ENCODE measurements at places on chromosomes 12 and 14. TPM values are rescaled to one million over a fixed set of nuclear protein-coding genes. Genes with fewer than 3 reads are reported as not detected.
A peak's percentile ranks its signal among the peaks of the same experiment; 100 is the strongest.

The LYZ gene
- 186 TPM for total RNA-seq

DNA sequence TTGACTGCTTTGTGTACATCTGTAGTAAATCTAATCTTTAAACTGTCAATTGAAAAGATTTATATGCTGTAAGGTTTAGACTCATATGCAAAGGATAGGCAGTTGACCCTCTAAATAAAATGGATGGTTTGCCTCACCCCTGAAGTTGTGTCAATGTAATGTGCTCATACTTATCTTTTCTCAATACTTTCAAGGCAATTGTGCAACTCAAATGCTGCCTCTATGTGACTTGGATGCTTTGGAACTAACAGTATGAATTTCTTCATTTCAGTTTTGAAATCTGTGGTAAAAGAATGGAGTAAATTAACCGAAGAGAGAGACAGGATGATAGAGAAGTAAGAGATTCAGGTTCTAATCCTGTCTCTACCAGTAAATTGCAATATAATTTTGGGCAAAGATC is 9.7 kb downstream of the PDE6H start:
- no peak overlapping the region for H3K4me3 ChIP-seq
- no peak for DNase-seq
- no peak overlapping the region for H3K27ac ChIP-seq
- no peaks in the 10 kb centered on the region for H3K27me3 ChIP-seq
- no peaks in the 10 kb centered on the region for H3K36me3 ChIP-seq
- H3K4me1 ChIP-seq = no peaks in the 10 kb centered on the region

GRCh38 chr14:89158701-89159100 is 258.3 kb downstream of the FOXN3 start:
- no peaks in the 10 kb centered on the region for H3K4me1 ChIP-seq
- H3K27me3 ChIP-seq = no peaks in the 10 kb centered on the region
- H3K4me3 ChIP-seq = no peak overlapping the region
- H3K27ac ChIP-seq = no peak overlapping the region

DNA sequence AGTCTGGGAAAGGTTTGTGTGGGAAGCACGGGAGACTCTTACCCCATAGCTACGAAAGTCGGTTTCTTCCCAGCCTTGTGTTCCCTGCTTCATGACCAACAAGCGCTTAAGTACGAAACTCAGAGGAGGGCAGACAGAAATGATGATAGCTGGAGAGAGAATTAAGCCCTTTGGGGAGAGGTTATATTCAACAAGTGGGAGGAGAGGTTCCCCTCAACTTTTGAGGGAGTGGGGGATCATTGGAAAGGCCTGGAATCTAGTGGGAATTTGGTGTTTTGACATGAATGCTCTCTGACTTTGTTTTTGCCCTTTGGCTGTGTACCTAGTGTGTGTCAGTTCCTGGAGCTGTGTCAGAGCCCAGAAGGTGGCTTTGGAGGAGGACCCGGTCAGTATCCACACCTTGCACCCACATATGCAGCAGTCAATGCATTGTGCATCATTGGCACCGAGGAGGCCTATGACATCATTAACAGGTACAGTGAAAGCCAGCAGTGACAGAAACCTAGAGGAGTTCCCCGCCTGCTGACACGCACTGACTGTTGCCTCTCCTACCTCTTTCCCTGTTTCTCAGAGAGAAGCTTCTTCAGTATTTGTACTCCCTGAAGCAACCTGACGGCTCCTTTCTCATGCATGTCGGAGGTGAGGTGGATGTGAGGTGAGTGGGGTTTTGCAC is 40.6 kb downstream of the FNTB start:
- H3K27me3 ChIP-seq = no peaks in the 10 kb centered on the region
- no peak for DNase-seq
- H3K4me3 ChIP-seq = no peak overlapping the region
- H3K4me1 ChIP-seq = no peaks in the 10 kb centered on the region
- H3K36me3 ChIP-seq = peaks cover 6% of the 10 kb centered on the region
- H3K27ac ChIP-seq = no peak overlapping the region

The RNASE4 gene
- total RNA-seq = 14.5 TPM

The LIMA1 gene
- 69.7 TPM for total RNA-seq

GRCh38 chr14:74405663-74406062 is 20.3 kb downstream of the SYNDIG1L start:
- no peaks in the 10 kb centered on the region for H3K36me3 ChIP-seq
- DNase-seq = no peak
- H3K27ac ChIP-seq = no peak overlapping the region
- no peaks in the 10 kb centered on the region for H3K4me1 ChIP-seq
- H3K27me3 ChIP-seq = no peaks in the 10 kb centered on the region

The CFAP251 gene
- 35.4 TPM for total RNA-seq

The TAS2R46 gene
- total RNA-seq = 1.6 TPM

GRCh38 chr14:72182708-72183432 is 250.6 kb downstream of the RGS6 start:
- no peak for DNase-seq
- H3K36me3 ChIP-seq = no peaks in the 10 kb centered on the region
- no peak overlapping the region for H3K4me3 ChIP-seq
- no peaks in the 10 kb centered on the region for H3K27me3 ChIP-seq
- H3K27ac ChIP-seq = no peak overlapping the region

GRCh38 chr14:96502621-96503305 is 581 bp downstream of the PAPOLA start:
- H3K27ac ChIP-seq = peak overlapping the region; percentile 97
- H3K4me3 ChIP-seq = peak overlapping the region; percentile 94
- no peaks in the 10 kb centered on the region for H3K36me3 ChIP-seq

DNA sequence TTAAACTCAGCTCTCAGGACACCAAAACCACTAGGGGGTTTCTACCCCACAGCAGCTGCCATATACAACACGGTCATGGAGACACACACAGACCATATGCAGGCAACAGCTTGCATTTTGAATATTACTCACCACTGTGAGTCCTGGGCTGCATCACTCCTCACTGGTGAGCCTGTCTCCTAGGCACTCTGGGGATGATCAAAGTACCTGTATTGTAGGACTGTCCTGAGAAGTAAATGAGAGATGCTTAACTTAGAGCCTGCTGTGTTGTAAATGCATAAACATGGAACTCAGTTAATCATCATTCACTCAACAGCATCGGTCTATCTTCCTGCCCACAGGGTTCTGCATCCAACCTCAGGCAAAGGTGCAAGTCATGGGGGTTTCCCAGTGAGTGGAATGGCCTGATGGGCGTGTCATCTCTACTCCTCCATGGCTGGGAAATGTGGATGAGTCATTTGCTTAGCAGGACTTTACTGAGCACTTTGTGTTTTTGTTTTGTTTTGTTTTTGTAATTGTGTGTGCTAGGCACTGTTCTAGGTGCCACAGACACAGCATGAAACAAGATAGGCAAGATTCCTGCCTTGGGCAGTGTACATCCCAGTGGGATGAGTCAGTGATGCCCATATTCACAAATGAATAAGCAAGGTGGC is 1141.2 kb upstream of the TMEM132C start:
- H3K27me3 ChIP-seq = no peaks in the 10 kb centered on the region
- no peak overlapping the region for H3K27ac ChIP-seq
- no peak for DNase-seq

The CLSTN3 gene
- total RNA-seq = 37.8 TPM

The PRICKLE1 gene
- total RNA-seq = 12.7 TPM

DNA sequence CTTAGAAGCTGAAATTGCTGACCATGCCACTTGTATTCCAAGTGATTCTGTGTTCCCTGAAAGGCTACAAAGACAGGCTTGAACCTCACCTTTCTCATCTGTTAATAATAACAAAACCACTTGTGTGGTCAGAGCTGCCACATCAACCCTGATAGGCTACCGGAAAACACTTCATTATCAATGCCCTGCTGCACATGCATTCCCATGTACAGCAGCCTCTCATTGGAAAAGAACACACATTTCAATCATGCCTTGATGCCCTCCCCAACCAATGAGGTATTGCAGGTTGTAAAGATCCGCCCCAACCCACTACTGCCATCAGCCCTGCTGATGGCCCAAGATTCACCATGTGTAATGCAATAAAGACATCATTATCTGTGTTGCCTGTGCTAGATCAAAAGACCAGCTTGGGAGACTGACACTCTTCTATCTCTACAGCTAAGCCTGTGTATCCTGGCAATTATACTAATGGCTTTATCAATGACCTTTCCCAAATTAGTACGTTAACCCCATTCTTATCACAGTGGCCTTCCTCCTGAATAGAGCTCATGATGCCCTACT is 2.8 kb downstream of the GPR19 start:
- H3K36me3 ChIP-seq = no peaks in the 10 kb centered on the region
- H3K4me1 ChIP-seq = no peaks in the 10 kb centered on the region
- no peak overlapping the region for H3K4me3 ChIP-seq
- no peaks in the 10 kb centered on the region for H3K27me3 ChIP-seq
- no peak for DNase-seq

- DNase-seq = peak; percentile 98
- no peaks in the 10 kb centered on the region for H3K4me1 ChIP-seq
- H3K36me3 ChIP-seq = peaks cover 1% of the 10 kb centered on the region
- no peaks in the 10 kb centered on the region for H3K27me3 ChIP-seq
- peak overlapping the region; percentile 47 for H3K4me3 ChIP-seq
- H3K27ac ChIP-seq = peak overlapping the region; percentile 94
These were observed 48.4 kb downstream of the PPP2R5C start for GRCh38 chr14:101809671-101810514.

The KRT2 gene
- not detected for total RNA-seq

The RAD9B gene
- total RNA-seq = 1.5 TPM

- no peak for DNase-seq
- no peaks in the 10 kb centered on the region for H3K27me3 ChIP-seq
- no peaks in the 10 kb centered on the region for H3K36me3 ChIP-seq
- H3K4me1 ChIP-seq = no peaks in the 10 kb centered on the region
These were observed 25.8 kb upstream of the CLEC4E start for GRCh38 chr12:8566525-8566924.

DNA sequence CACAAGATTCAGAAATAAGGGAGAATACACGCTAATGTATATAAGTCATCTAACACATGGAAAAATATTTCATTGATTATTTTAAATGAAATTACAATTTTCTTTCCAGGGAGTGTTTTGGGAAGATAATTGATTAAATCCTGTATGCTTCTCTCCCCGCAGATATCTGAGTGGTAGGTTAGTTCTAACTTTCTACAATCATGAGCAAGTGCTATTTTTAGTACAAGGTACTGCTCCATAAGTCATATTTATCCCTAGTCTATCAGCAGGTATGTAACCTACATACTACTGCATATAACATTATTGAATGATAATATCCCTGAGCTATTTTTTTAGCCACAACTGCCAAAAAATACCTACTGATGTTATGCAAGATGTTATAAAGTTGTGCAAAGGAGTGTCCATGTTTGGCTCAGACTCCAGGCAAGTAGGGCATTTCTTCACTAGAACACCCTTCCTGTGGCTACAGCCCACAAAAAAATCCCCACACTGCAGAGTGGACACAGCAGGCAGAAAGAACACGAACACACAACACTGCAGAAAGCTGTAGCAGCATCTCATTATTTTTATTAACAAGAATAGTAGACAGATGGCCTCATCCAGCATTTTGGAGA is 87.0 kb downstream of the SEC23A start:
- DNase-seq = no peak
- H3K4me3 ChIP-seq = no peak overlapping the region
- H3K36me3 ChIP-seq = no peaks in the 10 kb centered on the region
- peaks cover 11% of the 10 kb centered on the region for H3K4me1 ChIP-seq
- H3K27ac ChIP-seq = no peak overlapping the region
- no peaks in the 10 kb centered on the region for H3K27me3 ChIP-seq

DNA sequence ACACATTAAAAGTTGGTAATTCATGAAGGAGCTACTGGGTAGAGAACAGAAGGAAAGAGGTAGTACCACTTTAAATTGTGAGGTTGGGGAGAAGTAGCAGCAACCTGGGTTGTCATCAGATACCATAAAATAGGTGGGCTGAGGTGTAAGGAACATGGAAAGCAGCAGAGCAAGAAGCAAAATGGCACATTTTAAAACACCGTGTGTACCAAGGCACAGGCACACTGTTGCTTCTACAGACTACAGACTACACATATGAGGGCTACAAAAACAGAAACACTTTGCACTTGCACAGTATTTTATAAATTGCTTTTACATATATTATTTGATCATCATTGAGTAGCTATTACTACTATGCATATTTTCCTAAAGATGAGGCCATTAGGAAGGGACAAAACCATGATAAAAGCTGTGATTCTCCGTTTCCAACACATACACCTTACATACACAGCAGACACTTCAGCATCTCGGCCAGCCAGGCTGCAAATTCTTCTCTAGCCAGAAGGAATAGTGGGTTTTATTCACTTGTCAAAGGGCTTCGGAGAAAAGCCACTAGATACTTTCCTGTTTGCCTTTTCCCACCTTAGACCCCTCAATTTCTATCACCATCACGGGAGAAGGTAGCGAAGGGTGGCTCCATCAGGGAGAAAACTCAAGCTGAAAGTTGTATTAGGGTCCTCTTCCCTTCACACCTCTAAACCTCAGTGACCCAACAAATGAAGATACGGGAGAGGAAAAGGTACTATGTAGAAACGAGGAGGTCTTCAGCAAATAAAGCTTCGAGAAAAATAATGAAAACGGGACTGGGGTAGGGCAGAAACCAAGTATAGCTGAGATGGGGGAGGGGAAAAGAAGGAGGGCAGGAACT is 1.6 kb downstream of the PYM1 start:
- peak overlapping the region; percentile 96 for H3K27ac ChIP-seq
- H3K27me3 ChIP-seq = no peaks in the 10 kb centered on the region
- DNase-seq = no peak
- H3K36me3 ChIP-seq = peaks cover 7% of the 10 kb centered on the region
- no peaks in the 10 kb centered on the region for H3K4me1 ChIP-seq

DNA sequence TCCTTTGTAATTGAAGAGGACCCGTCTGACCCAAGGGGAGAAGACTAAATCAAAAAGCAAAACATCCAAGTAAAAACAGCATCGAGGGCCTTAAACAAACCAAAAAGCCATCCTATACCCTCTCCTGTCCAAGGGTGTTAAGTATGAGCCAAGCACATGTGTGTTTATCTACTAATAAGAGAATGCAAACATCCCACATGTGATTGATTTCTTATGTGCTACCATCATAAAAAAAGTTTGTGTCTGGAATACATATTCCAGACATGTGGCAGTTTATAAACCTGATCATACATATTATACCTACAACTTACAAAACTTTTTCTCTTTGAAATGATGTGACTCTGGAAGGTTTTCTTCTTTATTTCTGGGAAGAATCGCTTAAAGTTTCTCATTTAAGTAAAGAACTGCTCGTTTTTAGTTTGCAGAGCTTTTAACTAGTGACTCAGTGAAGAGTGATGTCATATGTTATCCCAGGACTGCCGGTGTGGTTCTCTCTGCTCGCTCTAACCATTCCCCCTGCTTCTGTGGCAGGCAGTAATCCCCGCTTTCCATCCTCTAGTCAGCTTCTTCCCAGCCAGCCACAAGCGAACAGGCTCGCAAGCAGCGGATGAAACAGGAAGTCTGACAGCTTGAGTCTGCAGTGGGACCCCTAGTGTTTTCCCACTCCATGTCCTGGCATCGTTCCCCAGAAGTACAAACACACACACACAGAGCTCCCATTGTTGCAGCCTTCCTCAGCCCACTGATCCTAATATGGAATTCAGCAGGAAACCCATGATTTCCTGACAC is 431 bp upstream of the RHOJ start:
- H3K4me3 ChIP-seq = no peak overlapping the region
- peaks cover 5% of the 10 kb centered on the region for H3K4me1 ChIP-seq
- peak; percentile 98 for DNase-seq
- peak overlapping the region; percentile 91 for H3K27ac ChIP-seq
- H3K36me3 ChIP-seq = no peaks in the 10 kb centered on the region

The TGM1 gene
- total RNA-seq = 8.8 TPM

Measured in lung (tissue), 17 donors.